KG1 (cell line): ENCODE measurements at places on chromosomes 1 and 21.

DNA sequence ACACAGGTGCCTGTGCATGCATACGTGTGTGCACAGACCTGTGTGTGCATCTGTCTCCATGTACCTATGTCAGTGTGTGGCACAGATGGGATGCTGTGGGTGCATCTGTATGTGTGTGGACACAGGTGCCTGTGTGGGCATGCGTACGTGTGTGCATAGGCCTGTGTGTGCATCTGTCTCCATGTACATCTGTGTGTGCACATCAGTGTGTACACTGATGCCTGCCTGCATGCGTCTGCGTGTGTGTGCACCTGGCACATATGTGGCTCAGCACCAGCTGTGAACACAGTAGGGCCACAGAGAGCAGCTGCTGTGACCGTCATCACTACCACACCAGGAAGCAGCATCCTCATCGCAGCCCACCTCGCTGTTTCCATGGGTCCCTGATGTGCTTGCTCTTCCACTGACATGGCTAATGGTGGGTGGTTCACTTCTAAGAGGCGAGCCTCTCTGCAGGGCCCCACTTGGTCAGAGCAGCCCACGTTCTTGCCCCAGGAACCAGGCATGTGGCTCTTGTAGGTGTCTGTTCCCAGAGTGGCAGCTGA is 9.6 kb upstream of the SPATC1L start:
- no peak for DNase-seq

GRCh38 chr1:178037510-178038253 is 56.2 kb upstream of the RASAL2 start:
- DNase-seq = peak; percentile 11

DNA sequence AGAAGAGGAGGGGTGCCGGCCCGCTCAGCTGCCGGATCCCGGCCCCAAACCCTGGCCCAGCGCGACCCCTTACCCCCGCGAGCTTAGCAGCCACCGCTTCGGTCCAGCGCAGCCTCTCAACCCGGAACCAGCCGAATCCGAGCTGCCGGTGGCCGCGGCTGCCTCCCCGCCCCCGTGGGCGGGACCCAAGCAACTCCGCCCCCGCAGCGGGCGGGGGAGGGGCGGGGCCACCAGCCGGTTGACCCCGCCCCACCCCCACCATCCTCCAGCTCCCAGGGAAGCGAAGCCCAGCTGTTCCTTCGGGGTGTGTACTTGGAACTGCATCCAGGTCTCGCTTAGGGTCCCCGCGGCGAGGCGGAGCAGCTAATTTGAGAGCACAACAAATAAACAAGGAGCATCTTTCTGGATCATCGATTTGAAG is at the start of gene TRIM62:
TSS of gene TRIM62 (minus strand) at position 123 of the 421 bp plus-strand sequence. CDS start 611 bp downstream, outside the sequence.
- peak; percentile 63 for DNase-seq

DNA sequence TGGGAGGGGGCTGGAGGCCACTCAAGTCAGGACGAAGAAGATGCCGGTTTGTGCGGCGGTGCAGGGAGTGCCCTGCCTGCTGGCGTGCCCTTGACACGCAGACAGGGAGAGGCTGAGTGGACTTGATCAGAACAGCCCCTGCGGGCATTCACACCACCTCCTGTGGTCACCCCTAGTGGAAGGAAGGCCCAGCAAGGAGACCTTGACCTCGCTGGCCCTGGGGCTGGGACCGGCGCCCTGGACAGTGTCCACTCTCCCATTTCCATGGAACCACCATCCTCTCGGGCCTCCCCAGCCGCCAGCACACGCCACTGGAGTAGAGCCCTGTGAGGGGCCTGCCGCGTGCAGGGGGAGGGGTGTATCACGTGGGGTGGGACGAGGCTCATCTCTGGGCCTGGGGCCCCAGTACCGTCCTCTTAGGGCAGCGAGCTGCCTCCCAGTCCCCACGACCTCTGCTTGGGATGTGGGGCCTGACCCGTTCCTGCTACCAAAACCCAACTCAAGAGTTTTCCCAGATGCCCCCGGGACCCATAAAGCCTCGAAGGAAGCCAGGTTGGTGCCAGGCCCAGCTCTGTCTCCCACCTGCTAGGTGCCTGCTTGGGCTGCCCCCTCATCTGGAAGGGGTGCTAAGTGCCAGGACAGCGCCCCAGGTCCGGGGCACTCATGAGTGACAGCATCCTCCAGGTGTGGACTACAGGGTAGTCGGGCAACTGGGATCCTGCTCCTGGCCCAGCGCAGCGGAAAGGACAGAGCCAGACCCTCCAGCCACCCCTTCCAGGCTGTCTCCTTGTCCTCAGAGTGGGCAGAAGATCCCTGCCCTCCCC is 62.8 kb downstream of the SLX9 start:
- no peak for DNase-seq

DNA sequence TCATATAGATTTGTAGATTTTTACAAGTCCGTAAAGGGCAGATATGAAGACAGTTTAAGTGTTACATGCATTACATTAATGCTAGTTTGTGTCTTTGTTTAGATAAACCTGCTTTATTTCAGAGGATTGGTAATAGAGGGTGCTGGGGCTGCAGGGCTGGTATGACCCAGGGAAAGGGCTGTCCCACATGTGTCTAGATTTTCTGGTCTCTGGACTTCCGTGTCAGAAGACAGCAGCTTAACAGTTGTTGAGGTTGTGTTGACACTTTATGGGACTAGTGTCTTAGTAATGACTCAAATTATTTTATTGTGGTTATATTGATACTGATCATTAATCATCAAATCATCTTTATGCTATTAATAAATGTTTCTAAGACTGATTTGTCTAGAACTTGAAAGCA is 10.1 kb downstream of the PRDM2 start:
- no peak for DNase-seq
